ENCODE measurements at places on chromosomes 3 and 15.

DNA sequence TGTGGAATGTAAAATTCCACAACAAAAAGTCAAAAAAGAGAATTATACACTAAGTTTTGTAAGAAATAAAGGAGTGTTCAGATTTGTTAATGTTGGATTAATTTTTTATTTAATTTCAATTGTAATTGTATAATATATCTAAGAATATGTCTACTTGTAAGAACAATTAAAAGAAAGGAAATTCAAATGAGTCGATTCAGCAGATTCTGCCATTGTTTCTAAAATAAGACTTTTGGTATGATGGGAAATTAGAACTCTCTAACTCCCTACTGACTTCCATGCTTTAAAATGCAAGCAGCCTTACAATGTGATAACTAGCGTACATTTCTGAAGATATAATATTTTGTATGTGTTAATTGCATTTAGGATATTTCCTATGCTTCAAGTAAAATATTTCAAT lies 395.9 kb upstream of the ZNF717 start:
- no peak for DNase-seq

DNA sequence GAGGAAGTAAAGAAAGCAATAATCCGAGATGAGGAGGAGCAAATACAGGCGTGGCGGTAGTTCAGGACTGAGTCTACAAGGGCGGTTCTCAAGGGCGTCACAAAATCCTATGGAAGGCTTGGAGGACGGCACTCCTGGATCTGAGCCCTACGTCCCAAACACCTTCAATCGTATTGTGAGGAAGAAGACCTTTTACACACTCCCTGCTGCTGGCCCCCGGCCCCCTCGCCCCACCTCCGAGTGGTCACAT lies 747 bp downstream of the PLD1 start:
- DNase-seq: no peak

GRCh38 chr3:154818676-154819255 lies 261.4 kb upstream of the MME start:
- DNase-seq: no peak

DNA sequence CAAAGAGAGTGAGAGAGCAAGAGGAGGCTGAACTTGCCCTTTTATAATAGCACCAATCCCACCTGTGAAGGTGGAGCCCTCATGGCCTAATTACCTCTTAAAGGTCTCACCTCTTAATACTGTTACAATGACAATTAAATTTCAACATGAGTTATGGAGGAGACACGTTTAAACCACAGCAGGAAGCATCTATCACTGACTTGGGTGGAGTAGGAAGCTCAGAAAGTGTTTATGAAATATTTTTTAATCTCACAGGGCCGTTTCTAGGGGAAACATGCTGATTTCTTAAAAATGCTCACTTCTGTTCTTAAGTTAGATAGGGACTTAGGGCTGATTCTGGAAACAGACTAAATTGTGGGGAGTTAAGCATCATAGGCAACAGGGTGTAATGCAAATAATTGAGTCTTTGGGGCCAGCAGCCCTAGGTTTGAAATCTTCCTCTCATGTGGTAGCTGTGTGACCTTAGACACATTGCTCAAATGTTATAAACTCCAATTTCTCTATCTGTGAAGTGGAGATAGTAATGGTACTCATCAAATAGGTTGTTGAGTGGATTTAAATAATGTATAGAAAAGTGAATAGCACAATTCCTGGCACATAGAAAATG lies 133.3 kb upstream of the KLHL25 start:
- no peak for DNase-seq

DNA sequence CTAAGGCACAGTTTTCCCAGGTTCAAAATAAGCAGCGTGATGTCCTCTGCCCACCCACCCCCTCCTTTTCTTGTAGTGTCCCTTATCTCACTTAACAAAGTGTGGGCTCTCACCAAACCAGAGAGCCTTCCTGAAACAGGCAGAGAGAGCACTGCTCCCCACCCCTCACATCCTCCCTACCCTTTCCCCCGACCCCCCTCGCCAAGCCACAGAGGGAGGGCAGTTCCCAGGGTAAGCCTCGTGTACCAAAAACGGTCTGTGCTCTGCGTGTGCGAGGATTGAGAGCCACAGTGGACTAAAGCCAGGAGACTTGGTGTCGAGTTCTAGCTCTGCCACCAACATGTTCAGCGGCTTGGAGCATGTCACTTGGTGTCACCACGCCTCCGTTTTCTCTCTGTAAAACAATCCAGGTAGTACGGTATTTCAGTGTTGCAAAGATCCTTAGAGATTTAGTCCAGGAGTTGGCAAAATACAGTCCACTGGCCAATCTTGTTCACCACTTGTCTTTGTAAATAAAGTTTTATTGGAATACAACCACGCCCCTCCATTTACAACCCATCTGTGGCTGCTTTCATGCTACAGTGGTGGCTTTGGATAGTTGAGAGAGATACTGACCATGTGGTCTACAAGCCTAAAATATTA lies 249.9 kb downstream of the OPA1 start:
- no peak for DNase-seq

- DNase-seq: peak; percentile 37
Observed at GRCh38 chr15:75727851-75728715, 15.4 kb upstream of the CSPG4 start.

- no peak for DNase-seq
Observed at GRCh38 chr15:48367483-48367882, 36.3 kb downstream of the DUT start.

DNA sequence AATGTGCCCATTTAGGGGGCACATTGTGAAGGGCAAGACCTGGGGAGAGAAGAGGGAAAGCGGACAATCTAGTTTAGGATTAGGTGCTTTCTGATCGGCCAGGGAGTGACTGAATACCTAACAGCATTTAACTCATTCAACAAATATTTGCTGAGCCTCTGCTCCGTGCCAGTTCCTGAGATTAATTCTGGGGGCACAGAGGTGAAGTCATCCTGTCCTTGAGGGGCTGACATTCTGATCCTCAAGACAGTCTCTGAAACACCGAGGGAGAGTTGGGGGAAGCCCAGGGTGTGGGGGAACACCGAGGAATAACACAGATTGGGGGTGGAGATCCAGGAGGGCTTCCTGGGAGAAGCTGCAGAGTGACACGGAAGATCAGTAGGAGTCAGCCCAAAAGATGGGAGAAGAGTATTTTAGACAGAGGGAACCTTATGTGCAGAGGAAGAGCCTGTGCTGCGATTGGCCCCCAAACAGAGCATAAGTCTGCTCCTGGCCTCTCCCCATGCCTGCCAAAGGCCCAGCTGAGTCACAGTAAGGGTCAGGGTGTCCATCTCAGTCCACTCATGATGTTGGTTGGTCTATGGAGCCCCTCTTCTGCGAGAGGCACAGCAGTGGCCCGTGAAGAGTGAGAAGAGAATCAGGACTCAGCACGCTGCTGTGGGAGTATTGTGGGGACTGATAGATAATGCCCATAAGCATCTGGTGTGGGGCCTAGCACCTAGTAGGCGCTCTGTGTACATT lies 60.2 kb downstream of the AMOTL2 start:
- no peak for DNase-seq

GRCh38 chr15:23690015-23690414 lies 2.9 kb upstream of the NDN start:
- no peak for DNase-seq

DNA sequence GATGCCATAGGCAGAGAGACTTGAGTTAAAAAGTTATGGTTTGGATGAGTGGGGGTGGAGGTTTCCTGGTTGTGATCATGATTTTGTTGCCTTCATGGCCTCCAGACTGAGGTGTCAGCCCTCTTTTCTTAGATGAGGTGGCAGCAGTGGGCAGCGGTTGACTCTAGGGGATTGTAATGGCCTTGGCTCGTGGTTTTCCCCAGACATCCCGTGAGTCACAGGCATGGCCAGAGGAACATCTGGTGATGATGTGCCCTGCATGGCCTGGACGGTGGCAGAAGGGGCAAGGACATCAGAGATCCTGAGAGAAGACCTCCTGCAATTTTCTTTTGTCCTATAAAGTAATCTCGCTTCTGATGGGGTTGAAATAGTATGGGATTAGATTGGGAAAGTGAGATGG lies 12.4 kb downstream of the RETNLB start:
- no peak for DNase-seq

DNA sequence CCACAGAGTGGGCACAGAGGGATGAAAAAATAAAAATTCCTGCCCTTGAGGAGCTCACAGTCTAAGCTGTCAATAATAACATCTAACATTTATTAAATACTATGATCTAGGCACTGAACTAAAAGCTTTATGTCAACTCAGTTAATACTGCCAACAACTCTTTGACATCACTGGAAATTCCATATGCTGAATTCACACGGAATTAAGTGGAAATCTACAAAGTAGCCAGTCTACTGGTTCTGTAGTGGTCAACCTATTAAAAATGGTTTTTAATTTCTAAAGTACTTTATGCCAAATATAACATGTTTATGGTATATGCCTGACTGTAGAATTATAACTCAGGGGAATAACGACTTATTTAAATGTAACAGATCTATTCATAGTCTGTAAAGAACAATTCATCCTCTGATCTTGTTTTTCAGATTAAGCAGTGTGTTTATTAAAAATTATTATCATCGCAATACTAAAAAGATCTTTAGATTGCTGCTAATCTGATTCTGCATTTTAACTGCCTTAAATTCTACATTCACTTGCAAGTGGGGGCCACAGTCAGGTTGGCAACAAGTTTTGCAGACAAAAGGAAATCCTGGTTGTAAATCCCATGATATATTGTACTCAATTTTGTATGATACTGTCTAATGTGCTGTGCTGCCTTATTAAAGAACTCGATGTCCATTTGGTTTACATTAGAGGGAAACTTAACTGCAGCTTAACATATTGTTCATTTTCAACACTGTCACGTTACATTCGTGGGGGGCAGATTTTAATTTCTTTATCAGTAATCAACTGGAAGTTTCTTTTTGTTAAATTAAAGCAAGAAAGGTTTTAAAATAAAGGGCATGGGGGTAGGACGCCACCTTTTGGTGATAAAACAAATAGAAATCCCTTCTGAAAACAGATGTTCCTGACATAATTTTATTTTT lies 2.6 kb upstream of the FOXP1 start:
- peak; percentile 8 for DNase-seq

DNA sequence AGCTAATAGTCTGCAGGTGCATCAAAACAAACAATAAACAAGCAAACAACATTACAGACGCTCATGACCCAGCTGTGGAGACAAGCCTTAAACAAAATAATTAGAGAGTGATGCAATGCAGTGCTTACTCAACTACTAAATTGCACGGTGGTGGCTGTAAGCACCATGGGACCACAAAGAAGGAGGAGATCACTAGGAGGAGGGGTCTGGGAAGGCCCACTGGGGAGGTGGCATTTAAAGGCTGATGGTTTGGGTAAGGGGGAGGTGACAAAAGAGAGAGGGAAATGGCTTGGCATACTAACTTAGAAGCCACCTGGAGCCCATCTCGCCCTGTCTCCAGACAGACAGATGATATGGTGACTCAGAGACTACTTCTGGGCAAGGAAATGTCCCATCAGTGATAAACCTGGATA lies 516.7 kb downstream of the FOXP1 start:
- no peak for DNase-seq

GRCh38 chr3:186705882-186706780 lies 11.0 kb upstream of the KNG1 start:
- DNase-seq: no peak

GRCh38 chr3:74263031-74263430 lies 351.4 kb downstream of the CNTN3 start:
- DNase-seq: no peak

DNA sequence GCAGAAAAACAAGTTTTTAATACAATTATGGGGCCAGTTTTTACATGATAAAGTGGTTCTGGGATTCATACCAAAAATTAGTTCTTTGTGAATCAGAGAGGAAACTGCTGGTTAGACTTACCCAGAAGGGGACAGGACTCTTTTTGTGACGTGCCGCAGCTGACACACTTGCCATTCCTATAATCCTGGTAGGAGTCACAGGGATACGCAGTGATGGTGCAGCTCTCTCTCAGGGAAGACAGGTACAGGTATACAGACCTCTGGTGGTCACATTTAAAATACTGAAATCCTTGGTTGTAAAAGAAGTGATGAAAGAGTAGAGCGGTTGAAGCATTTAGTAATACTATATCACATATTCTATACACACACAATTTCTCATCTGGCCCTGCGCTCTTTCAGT lies 20.2 kb upstream of the TMEM41A start:
- DNase-seq: no peak

DNA sequence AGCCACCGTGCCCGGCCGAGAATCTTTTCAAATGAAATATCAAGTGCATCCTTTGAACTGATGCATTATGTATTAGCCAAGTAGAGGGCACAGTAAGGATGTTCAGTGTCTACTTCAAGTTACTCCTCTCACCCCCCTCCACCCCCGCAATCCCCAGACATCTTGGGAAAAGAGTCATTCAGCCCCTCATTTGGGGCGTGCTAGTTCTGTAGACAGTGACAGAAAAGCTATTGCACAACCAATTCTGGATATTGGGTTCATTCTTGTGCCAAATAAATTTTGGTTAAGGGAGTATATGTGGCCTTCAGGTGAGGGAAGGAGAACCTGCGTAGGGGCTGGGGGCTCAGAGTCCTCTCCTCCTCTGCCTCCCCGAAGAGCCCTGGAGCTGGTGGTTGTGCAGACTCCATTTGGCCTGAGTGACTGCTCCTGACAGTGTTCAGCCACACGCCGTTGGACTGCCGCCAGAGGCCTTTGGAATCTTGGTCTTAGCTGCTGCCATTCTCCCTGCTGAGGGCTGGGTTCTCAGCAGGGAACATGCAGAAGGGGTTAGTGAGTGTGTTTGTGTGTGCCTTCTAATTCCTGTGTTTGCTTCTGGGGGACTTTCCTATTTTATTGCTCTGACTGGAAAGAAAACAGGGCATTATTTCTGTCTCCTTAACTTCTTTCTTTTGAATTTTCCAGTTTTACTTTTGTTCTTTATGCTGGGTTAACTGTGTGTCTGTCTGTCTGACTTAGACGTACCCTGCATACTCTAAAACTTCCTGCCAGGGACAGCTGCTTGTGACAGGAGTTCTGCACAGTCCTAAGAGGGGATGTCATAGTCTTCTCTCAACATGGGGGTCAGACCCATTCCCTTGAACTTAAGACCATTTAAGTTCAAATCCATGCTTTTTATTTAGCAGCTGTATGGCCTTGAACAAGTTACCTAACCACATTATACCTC lies 21.0 kb downstream of the RARB start:
- no peak for DNase-seq

- DNase-seq: no peak
Observed at GRCh38 chr3:14398797-14399106, 3.7 kb upstream of the SLC6A6 start.

- DNase-seq: peak; percentile 26
Observed at GRCh38 chr3:107752202-107752990, 229.6 kb downstream of the BBX start.

- DNase-seq: no peak
Observed at GRCh38 chr3:128701342-128702212, 24.4 kb upstream of the RAB7A start.

DNA sequence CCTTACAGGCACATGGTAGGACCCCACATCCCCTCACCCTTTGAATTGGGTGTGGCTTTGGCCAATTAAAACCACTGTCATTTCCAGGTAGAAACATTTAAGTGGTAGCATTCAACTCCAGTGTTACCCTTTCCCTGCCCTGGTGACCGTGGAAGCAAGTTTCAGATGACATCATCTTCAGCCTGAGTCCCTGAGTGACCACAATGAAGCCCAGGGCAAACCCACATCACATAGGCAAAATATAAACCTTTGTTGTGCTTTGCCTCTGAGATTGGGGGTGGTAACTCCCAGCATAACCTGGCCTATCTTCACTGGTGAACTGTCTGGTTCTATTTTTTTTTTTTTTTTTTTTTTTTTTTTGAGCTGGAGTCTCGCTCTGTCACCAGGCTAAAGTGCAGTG lies 404.0 kb upstream of the WNT5A start:
- DNase-seq: no peak

GRCh38 chr15:31776039-31776438 lies 254.3 kb upstream of the CHRNA7 start:
- no peak for DNase-seq

All from SW 1271 (cell line).